ENCODE measurements at places on chromosomes 3 and 15.

DNA sequence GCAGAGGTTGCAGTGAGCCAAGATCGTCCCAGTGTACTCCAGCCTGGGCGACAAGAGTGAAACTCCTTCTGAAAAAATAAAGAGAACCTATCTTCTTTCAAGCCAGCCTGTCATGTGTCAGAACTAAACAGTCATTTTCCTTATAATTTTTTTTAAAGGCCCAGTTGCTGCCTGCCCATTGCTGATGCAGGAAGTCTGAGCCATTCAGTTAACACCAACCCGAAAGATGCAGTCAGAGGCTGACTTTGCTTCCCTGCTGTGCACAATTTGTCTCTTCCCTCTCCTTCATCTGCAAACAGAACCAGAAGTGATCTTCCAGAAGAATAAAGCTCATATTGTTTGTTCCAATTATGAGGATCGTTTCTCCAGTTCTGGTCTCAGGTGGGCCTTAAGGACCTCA, 220.6 kb downstream of the SLCO3A1 start:
- no peak for DNase-seq

DNA sequence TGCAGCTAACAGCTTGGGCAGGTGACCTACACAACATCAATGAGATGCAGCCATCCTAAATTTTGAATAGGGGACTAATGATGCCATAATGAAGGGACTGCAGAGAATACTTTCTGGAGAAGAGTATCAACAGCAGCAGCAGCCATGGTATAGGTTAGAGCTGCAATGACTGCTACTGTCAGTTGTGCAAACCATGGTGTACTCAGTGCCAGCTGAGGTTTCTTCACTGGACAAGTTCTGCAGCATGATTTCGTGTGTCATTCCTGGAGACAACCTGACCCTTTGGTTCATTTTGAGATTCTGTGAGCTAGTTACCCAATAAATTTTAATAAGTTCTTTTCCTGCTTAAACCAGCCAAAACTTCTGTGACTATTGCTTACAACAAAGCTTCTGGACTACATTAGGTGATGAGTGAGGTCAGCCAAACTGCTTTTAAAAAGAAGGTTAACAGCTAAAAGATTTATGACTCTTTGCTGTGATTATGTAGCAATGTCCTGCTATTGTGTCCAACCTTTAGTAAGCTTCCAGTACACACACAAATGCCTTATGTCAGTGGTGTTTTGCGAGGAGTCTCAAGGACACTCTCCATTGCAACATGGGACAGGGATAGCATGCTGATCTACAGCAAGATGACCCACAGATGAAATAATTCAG, 4.8 kb upstream of the DAZL start:
- DNase-seq = no peak

DNA sequence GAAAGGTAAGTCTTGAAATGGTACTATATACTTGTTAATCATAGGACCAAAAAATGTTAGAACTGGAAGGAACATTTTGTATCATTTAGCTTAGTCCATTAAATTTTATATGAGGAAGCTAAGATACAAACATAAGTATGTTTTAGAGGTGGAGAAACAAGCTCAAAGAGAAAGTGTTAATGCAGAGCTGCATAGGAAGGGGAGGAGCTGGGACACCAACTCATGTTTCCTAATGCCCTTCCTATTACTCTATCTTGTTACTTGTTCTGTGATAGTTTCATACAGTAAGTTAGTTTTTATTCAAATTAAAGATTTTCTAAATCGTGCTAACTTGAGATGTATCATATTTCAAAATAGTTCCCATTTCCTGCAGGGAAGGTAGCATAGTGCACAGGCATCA, 7.4 kb downstream of the SLC35A5 start:
- no peak for DNase-seq

DNA sequence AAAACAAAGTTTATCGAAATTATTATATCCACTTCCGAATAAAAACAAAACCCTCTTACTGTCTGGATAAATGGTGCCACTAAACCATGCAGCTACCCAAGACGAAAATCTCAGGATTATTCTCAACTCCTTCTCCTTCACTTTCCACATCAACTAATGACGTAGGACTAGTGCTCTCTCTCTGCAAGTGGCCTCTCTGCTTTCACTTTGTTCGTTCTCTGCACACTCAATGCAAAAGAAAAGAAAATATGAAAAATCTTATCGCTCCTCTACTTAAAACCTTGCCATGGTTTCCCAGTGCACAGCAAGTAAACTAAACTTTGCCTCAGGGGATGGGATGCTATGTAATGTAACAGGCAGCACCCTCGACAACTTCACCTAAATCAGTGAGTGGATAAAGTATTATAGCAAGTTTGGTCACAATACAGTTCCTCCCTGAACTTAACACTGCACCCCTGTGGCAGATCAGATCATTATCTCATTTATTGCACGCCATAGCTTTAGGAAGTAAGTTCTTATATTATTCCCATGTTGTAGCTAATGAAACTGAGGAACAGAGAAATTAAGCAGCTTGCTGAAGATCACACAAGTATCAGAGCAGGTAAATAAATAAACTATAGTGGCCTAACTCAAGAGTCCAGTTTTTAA, 262.7 kb upstream of the GADL1 start:
- DNase-seq = peak; percentile 2

DNA sequence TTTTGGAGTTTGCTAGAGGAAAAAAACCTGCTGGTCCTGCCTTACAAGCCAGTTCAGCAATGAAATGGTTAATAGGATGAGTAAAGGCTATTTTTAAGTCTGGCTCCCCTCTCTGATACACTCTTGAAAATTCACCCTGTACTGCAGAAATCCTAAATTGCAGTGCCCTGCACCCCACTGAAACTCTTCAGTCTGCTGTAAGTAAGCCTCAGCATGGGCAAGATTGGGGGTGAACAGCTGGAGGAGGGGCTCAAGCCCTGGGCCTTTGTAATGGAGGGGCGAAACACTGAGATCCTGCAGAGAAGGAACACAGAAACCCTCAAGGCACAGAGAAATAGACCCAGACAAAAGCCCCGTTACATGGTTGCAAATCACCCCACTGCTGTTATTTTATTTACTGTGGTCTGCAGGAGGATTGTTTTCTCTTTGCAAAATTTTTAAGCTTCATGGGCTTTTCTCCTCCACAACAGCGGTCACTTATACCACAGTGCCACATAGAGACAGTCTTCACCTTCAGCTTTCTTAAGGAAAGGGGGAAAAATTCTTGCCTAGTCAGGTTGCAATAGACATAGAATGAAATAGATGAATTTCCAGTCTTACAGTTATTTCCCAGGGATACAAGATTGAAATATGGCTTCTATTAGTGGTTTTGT, 45.0 kb downstream of the SOX2 start:
- no peak for DNase-seq

- no peak for DNase-seq
Observed at GRCh38 chr3:2577571-2577970, 478.9 kb downstream of the CNTN4 start.

- DNase-seq = no peak
Observed at GRCh38 chr15:69826819-69827175, 270.9 kb downstream of the TLE3 start.

- no peak for DNase-seq
Observed at GRCh38 chr15:36948982-36949381, 151.4 kb downstream of the MEIS2 start.

- DNase-seq = no peak
Observed at GRCh38 chr15:69502470-69503045, 49.9 kb downstream of the RPLP1 start.

DNA sequence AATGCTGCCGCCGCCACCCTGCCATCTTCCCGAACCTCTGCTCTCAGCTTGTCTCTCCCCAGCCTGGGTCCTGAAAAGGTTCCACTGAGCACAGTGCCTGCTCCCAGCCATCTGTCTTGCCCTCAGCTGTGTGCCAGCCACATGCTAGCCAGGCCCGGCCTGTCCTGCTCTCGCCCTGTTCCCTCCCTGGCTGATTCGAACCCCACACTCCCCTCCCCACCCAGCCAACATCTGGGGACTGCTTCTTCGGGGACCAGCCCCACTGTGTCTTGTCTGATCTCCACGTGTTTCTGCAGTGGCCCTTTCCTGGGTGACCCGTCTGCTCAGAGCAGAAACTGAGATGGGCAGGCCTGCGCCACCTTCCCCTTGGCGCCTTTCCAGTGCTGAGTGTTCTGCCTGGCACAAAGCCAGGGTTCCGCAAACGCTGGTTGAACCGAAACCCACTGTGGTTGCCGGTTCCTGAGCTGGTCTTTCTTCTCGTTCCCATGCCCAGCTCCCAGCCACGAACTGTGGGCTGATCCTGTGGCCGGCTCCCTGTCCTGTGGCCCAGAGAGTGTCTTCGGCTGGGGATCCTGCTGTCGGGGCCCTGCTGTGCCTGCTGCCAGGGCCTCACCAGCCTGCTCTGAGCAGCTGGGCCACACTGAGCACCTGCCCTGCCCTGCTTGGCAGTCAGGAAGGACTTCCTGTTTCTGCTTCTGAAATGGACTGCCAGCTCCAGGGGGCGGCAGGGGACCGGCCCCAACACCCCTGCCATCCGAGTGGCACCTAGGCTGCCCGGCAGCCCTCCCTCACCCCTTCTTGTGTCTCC, 62.7 kb upstream of the KLF13 start:
- DNase-seq = no peak

DNA sequence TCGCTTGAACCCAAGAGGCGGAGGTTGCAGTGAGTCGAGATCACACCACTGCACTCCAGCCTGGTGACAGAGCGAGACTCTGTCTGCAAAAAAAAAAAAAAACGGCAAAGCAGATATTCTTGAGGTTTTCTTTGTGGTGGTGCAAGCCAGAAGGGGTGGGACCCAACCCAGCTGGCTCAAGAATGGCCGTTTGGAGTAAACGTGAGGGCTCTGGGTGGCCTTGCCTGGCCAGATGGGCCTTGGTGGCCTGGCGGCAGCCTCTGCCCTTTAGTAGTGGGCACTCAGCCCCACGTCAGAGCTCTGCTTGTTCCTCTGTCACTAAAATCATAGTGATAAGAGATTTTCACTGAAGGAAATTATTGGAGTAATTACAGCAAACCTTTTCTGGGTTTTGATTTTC, 50.5 kb downstream of the ATP1B3 start:
- no peak for DNase-seq

GRCh38 chr3:160755776-160756304, at the start of gene PPM1L:
Gene PPM1L, plus strand, starts transcription at chr3:160756231.
- peak; percentile 84 for DNase-seq

DNA sequence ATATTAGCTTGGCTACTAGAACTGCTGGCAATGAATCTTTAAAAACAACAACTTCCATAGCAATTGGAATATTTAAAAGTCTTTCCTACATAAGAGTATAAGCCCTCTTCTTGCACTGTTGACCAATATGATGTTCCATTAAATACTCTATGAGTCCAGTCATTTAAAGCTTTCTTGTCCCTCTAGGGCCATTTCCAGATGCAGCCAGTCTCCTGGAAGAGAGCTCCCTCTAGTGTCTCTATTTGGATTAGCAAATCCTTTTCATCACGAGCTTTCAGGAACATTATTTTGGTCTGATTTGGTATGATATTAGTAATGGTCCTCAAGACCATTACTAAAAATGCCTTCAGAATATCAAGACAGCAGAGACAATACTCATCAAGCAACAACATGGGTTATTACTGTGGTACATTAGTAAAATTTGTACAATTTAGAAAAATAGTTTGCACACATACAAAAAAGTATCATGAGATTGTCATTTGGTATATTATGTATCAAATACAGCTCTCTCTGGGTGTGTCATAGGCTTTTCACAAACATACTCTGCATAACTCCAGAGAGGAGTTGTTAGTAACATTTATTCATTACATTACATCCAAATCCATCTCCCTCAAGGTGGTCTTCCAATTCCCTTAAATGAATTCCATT, 101.3 kb downstream of the DPH6 start:
- DNase-seq = peak; percentile 69

- DNase-seq = no peak
Observed at GRCh38 chr3:127986803-127987202, 65.4 kb upstream of the SEC61A1 start.

DNA sequence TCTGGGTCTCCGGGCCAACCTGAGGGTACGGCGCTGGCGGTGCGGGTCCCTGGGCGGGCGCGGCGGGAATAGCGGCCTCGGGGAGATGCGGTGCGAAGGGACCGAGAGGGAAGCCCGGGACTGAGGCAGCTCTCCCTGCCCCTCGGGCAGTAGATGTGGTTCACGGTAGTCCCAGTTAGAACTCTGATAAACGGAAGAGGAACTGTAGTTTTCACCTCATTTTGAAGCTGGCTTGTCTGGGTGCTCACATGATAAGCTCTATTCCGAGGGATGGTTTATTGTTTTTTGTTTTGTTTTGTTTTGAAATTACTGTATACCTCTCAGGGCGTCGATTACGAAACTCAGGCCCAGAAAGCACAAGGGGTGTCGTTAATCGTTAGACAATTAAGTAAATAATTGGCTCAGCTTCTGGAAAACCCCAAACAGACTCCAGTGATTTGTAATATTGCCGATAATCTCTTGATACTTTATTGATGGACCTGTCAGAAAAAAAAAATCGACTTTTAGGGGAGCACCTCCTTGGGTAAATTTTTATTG, 413 bp downstream of the NUSAP1 start:
- peak; percentile 89 for DNase-seq

GRCh38 chr3:122033023-122033422, 11.0 kb upstream of the ILDR1 start:
- no peak for DNase-seq

DNA sequence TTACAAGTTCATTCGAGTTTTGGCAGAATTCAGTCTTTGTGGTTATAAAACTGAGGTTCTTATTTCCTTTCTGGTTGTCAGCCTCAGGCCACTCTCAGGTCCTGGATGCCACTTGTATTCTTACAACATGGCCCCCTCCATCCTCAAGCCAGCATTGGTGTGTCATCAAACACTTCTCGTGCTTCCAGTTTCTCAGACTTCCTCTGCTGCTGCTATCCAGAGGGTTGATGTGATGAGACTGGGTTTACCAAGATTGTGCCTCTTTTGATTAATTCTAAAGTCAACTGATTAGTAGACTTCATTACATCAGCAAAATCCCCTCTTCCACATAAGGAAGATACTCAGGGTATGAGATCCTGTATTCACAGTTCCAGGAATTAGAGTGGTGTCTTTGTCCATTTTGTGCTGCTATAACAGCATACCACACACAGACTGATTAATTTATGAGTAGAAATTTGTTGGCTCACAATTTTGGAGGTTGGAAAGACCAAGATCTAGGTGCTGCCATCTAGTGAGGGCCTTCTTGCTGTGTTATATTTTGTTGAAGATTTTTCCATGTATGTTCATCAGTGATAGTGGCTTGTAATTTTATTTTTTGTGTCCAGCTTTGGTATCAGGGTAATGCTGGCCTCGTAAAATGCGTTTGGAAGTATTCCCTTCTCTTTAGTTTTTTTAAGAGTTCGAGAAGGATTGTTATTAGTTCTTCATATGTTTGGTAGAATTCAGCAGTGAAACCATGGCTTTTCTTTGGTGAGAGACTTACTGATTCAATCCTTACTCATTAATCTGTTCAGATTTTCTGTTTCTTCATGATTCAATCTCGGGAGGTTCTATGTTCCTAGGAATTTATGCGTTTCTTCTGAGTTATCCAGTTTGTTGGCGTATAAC, 11.1 kb downstream of the LRCH3 start:
- DNase-seq = peak; percentile 34

- DNase-seq = no peak
Observed at GRCh38 chr3:31871939-31872507, 109.0 kb downstream of the OSBPL10 start.

DNA sequence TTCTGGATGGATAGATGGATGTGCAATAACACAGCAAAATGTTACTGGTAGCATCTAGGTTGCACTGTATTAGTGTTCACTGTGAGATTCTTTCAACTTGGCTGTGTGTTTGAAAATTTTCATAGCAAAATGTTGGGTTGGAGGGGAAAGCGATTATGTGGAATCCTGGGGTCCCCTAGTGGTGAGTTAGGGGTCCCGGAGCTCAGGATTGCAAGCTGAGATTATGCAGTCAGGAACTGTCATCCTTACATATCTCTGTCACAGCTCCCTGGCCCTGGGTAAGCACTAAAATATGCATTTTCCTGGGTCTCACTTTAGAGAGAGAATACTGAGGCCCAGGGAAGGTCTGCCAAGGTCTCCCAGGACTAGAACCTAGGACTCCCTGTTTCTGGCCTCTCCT, 77.2 kb downstream of the CEMIP start:
- DNase-seq = no peak
